ENCODE measurements at places on chromosomes 3 and 15.

- DNase-seq, result no peak
These were observed 1.3 kb downstream of the MAGEL2 start for GRCh38 chr15:23646165-23647000.

- no peak for DNase-seq
These were observed 527 bp downstream of the CSNK1G1 start for GRCh38 chr15:64355348-64355943.

GRCh38 chr3:161273589-161274218 lies 52.6 kb downstream of the NMD3 start:
- peak; percentile 2 for DNase-seq

GRCh38 chr3:78588906-78589621 lies 1178.7 kb downstream of the ROBO1 start:
- DNase-seq, result no peak

- no peak for DNase-seq
These were observed 1237.9 kb downstream of the ROBO2 start for GRCh38 chr3:78277801-78278200.

GRCh38 chr3:119834754-119835370 lies 53.0 kb downstream of the NR1I2 start:
- DNase-seq, result no peak

DNA sequence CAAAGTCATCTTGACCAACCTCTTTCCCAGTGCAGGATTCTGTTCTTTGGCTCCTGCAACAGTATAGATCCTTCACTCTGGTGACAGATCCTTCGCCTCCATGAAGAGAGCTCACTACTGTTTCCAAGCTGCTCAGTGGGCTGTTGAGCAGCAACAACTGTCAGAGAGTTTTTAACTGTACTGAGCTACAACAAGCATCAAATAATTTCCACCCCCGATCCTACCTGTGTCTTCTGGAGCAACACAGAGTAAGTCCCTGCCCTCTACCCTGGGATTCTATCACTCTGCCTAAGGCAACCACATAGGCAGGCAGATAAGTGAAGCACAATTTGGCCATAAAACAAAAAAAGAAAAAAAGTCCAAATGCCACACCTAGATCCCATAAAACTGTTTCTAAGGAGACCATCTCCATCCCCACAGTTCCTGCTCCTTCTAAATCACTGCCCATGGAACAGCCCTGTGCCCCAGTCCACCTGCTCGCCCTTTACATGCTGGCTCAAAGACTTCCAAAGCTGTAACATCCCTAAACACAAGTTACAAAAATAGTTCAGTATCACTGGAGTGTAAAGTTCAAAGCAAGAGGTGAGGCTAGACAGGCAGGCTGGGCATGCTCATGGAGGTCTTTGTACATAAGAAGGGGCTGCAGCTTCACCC lies 37.8 kb upstream of the ANPEP start:
- DNase-seq, result no peak

DNA sequence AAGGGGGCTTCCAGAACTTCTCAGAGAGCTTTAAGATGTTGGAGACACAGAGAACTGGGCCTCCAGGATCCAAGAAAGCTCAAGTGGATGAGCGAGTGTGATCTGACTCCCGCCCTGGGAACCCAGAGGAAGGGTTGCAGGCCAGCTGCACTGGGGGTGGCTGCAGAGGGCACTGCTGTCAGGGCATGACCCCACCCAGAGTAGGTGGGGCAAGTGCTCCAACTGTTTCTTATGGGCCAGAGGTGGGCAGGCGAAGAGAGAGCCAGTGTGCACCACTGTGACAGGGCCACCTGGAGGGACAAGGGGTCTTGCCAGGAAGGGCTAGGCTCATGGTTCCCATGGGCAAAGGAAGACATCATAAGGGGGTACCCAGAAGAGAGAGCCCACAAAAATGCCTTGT lies 48.8 kb downstream of the EXOG start:
- DNase-seq, result no peak

DNA sequence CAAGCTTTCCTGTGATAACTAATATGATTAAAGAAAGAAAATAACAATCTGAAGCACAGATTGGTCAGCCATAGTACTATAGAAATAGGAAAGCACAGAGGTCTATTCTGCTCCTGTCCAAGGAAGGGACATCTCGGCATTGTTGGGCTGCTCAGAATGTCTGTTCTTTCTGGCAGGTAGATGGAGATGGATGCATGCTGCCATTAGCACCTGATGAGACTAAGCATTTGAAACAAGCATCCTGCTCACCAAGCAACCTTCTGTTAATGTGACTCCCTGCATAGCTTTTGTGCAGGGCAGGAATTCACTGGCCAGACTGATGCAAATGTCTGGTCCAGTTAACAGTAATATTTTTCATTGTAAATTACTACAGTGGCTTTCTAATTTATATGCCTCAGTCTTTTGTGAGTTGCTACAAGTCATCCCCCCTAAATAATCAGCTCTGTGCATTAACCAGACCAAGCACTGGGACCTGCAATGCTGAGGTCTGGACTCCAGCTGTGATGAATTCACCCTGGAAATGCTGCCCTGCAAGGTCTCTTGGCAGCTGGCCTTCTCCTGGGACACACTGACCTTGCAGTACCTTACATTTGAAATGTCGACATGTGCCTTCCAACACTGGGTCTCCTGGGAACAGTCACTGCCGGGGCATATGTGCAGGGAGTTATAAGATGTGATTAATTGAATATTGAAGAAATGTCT lies 1123.7 kb downstream of the IGSF11 start:
- no peak for DNase-seq

DNA sequence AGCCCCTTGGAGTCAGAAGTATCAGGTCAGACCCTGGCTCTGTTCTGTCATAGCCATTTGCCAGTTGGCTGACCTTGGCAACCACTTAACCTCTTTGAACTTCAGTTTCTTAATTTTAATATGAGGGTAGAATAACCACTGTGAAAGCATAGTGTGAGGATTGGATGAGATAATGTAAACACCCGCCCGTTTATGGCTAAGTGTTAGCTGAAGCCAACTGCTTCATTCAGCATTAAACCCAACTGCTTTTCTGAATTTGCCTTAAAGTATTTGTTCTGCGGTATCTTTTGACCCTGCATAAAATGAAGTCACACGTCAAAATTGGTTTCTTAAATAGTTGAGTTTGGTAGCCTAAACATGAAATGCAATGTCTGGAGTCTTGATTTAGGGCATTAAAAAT lies 121.5 kb upstream of the ABHD17C start:
- DNase-seq, result no peak

GRCh38 chr15:91400481-91400880 lies 300.4 kb downstream of the SV2B start:
- no peak for DNase-seq

DNA sequence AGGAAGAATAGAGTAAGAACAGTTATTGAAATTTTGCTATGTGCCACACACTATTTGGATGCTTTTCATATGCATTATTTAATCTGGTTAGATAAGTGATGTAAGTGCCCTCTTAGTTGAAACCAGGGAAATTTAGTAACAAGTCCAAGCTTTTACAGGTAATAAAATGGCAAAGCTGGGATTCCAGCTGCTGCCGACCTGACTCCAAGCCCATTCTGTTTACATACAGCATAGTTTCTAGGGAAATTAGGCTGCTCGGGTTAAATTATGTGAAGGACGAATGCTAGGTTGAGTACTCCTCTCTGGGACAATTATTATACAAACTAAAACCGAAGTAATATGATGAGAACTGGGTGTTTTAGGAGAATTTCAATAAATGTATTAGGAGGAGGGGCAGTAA lies 38.7 kb upstream of the FAH start:
- DNase-seq, result no peak

DNA sequence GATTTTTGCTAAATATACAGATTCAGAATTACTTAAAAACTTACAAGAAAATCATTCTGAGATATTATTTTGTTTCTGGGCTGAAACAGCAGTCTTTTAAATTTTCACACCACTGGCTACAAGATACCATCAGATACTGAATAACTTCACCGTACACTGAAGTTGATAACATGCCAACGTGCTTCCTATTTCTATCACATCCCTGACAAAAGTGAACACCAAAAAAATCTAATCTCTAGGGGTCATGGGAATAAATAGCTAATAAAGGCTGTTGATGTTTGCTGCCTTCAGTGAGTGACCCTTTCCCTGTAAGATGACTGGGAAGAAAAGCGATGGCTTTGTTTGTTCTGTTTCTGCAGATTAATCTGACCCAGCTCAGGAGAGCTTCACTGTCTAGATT lies 120.5 kb downstream of the DUT start:
- no peak for DNase-seq

- DNase-seq, result no peak
These were observed 163.9 kb downstream of the SMAD6 start for GRCh38 chr15:66865622-66866611.

- no peak for DNase-seq
These were observed 180.5 kb upstream of the VEPH1 start for GRCh38 chr3:157683668-157684067.

GRCh38 chr3:58171126-58171525 lies 39.6 kb downstream of the DNASE1L3 start:
- no peak for DNase-seq

- DNase-seq, result no peak
These were observed 164.5 kb downstream of the ZMAT3 start for GRCh38 chr3:178907081-178907480.

GRCh38 chr3:67884345-67884744 lies 229.9 kb upstream of the SUCLG2 start:
- DNase-seq, result no peak

DNA sequence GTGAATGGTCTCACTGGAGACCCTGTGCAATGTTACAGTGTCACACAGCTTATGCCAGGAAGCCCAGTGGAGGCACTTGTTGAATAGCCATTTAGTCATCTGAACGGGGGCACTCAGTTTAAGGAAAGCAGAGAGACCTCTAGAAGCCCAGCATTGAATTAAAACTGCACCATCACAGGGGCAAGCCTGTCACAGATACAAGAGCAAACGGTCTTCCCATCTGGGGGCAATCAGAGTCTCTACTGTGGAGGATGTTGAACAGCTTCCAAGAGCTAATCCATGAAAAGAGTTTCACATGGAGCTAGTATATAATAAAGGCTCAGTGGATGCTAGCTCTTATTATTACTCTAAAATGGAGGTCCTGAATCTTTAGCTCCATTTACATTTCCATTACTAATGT lies 553.7 kb upstream of the ARRDC4 start:
- no peak for DNase-seq

GRCh38 chr3:40299130-40299720 lies 10.3 kb upstream of the EIF1B start:
- no peak for DNase-seq

All from activated CD4-positive, CD25-positive, alpha-beta regulatory T cell treated with anti-CD3 and anti-CD28 coated beads, Interleukin-2, amount 50 U/mL, for 16 hours (primary cell).